ENCODE measurements at places on chromosomes 2 and 18.

- DNase-seq = no peak
These were observed 558.2 kb upstream of the LINC00305 start for GRCh38 chr18:64707052-64707451.

DNA sequence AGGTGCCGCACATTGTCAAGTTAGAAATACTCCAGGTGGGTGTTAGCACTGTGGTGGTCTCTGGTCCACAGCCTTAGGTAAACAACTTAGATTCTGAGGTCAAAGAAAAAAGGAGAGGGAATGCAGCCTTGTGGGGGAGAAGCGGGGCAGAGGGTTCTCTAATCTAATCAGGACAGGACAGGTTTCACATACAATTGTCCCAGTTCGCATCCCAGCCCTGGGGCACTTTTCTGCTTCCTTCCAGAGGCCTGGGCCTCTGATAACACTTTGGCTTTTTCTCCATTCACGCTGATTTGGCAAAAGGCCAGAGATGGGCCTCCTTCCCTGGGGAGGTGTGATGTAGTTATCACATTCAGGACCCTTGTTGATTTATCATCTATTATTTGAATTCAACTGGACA is 32.5 kb downstream of the SLC1A4 start:
- no peak for DNase-seq

DNA sequence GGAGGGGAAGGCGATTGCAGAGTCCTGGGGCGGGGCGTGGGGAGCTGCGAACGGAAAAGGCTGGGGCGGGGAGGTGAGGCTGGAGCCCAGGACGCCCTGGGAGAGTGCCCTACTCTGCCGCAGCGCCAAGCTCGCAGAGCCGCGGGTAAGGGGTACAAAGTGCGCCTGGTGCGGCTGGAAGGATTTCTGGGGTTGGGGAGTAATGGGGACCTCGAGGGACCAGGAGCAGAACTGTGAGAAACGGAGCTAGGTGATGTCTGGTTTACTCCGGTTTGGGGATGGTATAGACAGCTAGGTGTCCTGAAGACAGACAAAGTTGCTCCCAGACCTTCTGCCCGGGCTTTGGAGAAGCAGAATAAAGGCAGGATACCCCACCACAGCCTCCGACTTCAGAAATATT is 718 bp upstream of the NXPH2 start:
- no peak for DNase-seq

GRCh38 chr18:3931013-3931315 is 481.0 kb downstream of the TGIF1 start:
- no peak for DNase-seq

- peak; percentile 42 for DNase-seq
These were observed 27.0 kb downstream of the IRS1 start for GRCh38 chr2:226772389-226773179.

- DNase-seq = no peak
These were observed 584.8 kb downstream of the TSN start for GRCh38 chr2:122340246-122340645.

DNA sequence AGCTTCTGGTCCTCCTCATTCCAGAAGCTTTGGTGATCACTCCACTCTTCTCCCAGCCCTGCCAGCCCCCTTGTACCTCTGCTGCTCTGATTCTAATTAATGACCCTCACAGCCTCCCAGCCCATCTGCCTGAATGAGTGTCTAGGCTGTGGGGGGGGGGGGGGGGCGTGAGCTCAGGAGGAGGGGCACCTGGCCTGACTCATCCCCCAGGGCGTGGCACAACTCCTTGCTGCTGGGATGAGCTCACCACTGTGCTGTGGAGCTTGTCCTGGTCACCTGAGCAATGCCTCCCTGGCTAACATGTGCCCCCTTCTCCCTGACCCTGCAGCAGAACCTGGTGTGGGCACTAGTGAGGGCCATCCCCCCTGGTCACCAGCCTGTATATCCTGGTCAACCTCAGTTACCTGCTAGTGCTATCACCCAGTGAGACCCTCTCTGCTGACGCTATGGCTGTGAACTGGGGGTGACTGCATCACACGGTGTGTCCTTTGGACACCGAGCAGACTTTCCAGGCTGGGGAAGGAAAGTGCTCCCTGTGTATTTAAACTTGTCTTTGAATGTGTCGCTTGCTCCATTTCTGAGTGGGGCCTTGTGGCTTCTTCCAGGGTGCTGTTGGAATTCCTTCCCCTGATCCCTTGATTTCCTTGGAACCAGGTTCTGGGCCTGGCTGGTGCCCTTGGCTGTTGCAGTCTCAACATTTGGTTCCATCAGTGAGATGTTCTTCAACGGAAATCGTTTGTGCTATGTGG is 41.5 kb upstream of the PUM2 start:
- no peak for DNase-seq

DNA sequence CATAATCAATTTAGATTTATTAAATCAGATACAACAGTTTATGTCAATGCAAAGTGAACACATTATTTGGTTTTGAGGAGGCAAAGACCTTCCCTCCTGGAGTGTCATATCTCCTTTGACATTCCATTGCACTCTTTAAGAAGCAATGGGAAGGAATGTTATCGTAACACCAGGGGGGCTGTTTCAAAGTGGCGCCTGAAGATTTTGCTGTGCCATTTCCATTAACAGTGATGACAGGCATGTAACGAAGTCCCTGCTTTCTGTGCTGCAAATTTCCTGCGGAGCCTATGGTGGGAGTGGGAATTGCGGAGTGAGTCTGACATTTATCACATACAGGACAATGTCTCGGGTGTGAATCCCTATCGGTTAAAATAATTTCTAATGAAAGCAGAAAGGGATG is 499.6 kb upstream of the RAB6C start:
- DNase-seq = no peak

GRCh38 chr2:173287594-173287993 is 67.1 kb upstream of the CDCA7 start:
- no peak for DNase-seq

DNA sequence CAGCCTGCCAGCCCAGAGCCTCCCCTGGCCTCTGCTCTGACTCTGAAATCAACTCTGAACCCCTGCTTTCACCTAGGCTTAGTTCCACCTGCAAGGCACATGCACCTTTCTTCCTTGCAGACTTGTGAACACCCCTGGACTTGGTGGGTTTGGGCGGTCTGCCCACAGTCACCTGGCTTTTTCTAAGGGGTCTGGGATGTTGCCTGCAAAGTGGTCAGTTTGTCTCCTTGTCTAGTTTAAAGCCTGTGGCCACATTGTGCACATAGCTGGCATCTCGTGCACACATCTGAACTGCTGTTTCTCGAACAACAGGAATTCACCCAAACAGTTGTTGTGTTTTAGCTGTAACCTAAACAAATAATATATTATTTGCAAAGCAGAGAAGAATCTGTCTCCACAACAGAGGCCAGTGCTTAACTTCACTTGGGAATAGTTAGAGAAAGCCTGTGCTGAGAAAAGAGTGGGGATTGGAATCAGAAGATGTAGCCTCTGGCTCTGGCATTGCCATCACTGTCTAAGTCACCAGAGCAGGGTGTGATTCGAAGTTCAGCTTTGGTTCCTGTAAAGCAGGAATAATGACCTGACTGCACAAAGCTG is 108.5 kb downstream of the TMEM18 start:
- no peak for DNase-seq

DNA sequence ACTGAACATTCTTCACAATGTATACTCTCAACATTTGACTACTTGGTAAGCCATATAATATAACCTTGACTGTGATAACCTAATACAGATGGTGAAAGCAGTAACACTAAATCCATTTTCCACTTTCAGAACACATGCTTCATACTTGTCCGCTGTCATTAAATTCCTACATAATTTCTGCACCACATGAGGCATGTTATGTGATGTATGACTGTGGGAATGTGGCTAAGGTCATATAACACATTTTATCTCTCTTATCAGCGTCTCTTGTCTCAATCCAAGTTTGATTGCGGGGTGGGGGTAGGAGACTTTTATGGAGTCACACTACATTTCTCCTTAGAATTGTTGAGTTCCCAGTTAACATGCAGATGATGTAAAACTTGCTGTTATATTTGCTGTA is 110.9 kb downstream of the MTCL1 start:
- no peak for DNase-seq

GRCh38 chr2:96830044-96830562 is 13.7 kb downstream of the ANKRD23 start:
- no peak for DNase-seq

GRCh38 chr2:149768320-149768799 is 180.8 kb upstream of the MMADHC start:
- no peak for DNase-seq

- no peak for DNase-seq
These were observed 111.1 kb upstream of the RBBP8 start for GRCh38 chr18:22822024-22822423.

- DNase-seq = no peak
These were observed 31.0 kb downstream of the GLI2 start for GRCh38 chr2:120766470-120767351.

- DNase-seq = no peak
These were observed 7.4 kb downstream of the MRPL30 start for GRCh38 chr2:99188357-99188756.

GRCh38 chr2:96528006-96528699 is 8.4 kb upstream of the ARID5A start:
- no peak for DNase-seq

- no peak for DNase-seq
These were observed 1097.2 kb upstream of the CNTNAP5 start for GRCh38 chr2:122927710-122928557.

DNA sequence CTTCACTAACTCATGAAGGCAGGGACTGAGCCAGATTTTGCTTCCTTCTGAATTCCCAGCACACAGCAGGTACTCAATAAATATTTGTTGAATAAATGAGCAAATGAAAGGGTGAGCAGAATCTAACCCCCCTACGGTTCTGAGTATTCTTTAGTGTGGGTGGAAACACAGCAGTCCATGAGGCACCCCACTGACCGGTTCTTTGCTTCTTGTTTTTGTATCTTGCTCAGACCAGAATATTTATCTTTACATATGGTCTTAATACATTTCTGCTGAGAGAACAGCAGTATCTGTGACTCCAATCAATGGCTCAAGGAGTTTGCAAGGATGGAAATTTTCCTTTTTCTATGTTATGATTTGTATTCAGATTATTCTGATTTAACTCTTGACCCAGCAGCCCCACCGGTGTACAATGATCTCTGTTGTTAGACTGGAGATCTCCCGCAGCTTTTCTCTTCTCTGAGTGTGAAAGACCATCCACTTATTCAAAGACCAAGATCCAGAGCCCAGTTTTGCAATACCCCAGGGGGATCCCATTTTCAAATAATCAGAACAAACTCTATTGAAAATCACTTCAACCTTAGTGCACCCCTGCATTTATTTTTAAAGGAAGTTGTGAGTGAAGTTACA is 506.5 kb upstream of the TNP1 start:
- DNase-seq = no peak

GRCh38 chr2:105541189-105542050 is 142.6 kb upstream of the FHL2 start:
- no peak for DNase-seq

DNA sequence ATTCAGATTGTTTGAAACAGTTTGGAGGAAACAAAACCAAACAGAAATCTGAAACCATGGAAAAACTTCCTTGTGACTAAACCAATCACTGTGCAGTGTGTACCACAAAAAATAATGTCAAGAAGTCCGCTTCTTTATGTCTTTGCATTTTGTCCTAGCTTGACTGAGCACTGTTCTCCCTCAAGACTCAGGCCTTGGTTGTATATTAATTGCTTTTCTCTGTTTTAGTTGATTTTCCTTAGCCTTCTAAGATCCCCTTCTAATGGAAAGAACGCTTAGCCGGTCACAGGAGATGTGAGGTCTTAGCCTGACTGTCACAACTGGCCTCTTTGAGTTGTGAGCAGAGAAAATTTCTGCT is 56.6 kb downstream of the LCLAT1 start:
- DNase-seq = no peak

DNA sequence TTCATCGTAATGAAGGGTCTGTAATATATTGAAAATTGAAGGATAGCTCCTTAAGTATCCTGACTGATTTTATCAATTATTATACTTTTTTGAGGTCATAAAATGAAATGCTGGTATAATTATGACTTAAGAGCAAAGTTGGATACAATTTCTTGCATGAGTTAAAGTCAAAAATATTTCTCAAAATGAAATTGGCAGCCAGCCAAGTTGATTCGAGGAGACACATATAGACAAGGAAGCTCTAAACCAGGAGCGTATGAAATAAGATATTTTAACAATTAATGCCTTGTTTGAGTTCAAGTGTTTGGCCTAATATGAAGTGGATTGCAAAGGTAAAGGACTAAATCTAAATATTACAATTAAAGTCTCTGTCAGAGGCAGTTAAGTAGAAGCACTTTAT is 260.4 kb upstream of the DSEL start:
- DNase-seq = no peak

DNA sequence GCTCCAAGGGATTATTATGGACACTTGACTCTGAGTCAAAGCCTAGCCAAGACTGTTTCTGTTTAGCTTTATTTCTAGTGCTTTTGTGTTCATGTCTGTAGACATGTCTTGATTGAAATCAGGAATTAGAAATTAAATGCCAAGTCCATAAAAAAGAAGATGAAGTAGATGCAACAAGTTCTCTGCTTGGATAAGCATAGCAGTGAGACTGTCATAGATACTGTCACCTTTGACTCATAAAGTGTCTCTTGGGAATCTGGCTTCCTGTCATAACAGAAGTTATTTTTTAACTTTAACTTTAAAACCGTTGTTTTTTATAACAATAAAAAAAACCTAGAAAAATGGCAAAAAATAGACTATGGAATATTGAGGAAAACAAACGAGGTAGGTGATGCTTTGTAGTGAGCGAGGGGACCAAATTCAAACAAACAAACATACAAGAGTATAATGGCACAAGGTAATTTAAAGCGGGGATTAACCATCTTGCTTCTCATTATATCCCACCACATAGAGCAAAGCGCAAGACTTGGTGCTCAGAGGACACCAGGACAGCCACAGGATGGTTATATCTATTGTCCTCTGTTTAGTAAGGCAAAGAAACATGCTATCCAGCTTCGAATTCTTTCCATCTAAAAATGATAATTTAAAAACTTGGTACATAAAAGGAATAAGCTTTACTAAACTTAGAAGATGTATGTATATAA is 64.6 kb downstream of the CD226 start:
- no peak for DNase-seq

- no peak for DNase-seq
These were observed 406.6 kb upstream of the MMADHC start for GRCh38 chr2:149994057-149994728.

DNA sequence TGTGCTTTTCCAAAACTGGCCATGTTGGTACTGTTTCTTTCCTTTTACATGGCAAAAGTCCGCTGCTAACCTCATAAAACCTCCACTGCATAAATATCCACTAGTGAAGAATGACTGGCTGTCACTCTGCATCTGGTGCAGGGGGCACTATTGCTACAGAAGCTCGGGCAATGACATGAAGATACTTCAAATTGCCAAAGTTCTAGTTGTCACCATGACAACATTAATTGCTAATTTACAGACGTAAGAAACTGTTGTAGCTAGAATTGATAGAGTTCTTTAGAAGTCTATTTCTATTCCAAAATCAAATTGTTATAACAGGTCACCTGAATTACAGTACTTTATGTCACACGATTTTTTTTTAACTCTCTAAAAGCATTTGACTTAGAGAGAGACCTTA is 845 bp downstream of the CFAP210 start:
- no peak for DNase-seq

- no peak for DNase-seq
These were observed 52.7 kb downstream of the TET3 start for GRCh38 chr2:74037379-74037860.

All from SW 1271 (cell line).